Astrocyte of the cerebellum (primary cell): ENCODE measurements at places on chromosomes 3 and 15.

DNA sequence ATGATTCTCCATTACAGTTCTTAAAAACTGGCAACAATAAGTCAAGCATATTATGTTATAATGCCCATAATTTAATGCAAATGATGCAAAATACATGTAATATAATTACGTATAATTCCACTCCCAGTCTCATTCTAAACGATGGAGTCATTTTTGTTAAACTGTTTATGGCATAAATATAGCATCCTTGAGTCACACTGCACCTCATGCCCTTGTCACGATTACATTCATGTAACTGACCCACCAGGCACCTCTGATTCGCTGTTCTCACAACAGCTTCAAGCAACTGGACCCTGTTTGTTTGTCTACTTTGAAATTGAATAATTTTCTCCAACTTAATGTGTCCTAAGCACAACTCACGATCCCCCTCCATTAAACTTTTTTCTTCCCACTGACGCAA, 148.0 kb upstream of the LRTM1 start:
- no peak for DNase-seq

- no peak for DNase-seq
Measured at GRCh38 chr3:65230261-65231139, 542.7 kb upstream of the ADAMTS9 start.

GRCh38 chr3:133881939-133882825, 13.5 kb downstream of the RAB6B start:
- no peak for DNase-seq

DNA sequence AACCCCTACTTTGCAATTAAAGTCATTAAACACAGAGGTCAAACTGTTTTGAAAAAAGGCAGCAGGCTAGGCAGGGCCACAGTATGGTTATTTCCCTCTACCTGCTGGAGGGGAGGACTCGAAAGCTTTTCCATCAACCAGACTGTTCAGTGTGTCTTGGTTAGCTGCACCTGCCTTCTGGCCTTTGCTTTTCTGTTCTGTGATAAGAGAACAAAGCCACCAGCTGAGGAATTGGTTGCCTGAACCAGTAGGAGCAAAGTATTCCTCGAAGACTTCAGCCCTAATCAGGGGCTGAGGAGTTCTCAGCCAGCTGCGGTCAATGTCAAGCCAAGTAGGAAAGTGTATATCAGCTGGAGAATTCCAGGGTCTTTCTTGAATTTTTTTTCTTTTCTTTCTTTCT, 132.5 kb downstream of the SOX2 start:
- DNase-seq: no peak

DNA sequence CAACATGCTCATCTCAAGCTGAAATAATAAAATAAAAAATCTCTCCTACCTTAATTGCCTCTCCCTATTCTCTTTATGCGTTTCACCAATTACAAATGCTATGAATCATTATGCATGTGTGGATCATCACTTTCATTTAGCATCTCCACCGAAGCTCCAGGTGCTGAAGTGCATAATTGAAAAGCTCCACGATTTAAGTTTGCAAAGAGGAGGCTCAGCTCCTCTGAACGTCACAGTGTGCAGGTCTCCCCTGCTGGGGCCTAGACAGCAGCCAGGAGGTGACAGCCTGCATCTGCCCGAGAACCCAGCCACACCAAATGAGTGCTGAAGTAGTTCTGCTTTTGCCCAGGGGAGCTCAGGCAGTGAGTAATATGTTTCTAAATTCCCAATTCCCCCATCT, 60.5 kb upstream of the GLCE start:
- DNase-seq: no peak

DNA sequence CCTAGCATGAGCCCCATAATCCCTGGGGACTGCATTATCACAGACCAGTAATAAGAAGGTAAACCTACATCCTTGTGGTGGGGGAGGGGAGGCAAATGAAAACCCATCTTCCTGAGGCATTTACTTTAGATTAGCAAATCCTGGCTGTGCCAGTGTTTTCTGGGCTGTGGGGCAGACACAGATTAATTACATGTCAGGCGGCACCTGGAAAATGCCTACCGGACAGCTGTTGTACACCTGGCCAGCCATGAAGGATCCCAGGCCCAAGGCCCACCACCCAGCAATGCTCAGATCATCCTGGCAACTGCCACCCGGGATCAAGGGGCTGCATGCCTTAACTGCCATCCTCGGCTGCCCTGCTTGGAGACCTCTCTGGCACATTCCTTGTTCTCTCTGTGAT, 59.1 kb upstream of the RASA2 start:
- DNase-seq: no peak

GRCh38 chr3:114194750-114195149, 15.9 kb upstream of the DRD3 start:
- DNase-seq: no peak

- peak; percentile 92 for DNase-seq
Measured at GRCh38 chr3:11185564-11186317, 31.4 kb downstream of the HRH1 start.

- DNase-seq: no peak
Measured at GRCh38 chr3:5918626-5919025, 731.1 kb downstream of the EDEM1 start.

GRCh38 chr3:194732617-194733016, 46.9 kb downstream of the FAM43A start:
- no peak for DNase-seq

GRCh38 chr3:69961706-69962439, 37.7 kb upstream of the SAMMSON start:
- no peak for DNase-seq

DNA sequence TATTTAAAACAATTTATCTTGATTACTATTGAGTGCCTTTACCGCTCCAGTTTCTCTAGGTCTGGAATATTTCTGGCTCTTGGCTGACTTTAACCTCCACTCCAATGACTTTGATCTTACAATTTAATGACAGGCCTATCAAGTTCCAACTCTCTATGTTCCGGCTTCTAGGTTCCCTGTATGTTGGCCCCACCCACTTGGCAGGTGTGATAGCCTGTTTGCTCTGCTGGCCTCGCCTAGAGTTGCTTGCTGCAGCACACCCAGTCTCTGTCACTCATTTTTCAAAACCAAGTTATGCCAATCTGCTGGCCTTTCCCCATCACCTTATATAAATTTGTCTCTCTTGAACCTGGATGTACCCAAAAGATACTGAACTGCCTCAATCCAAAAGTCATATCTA, 428.0 kb downstream of the ROBO1 start:
- DNase-seq: no peak
